GM12878 (cell line): ENCODE measurements at places on chromosomes 6 and 20. TPM values are rescaled to one million over a fixed set of nuclear protein-coding genes. Genes with fewer than 3 reads are reported as not detected.
A peak's percentile ranks its signal among the peaks of the same experiment; 100 is the strongest.

GRCh38 chr6:64217721-64218620, 582.4 kb downstream of the PHF3 start:
- H3K4me1 ChIP-seq: peaks cover 8% of the 10 kb centered on the region
- no peak overlapping the region for H3K4me3 ChIP-seq
- H3K27ac ChIP-seq: peak overlapping the region; percentile 18; the same call in 1 of the 2 replicates
- H3K27me3 ChIP-seq: no peaks in the 10 kb centered on the region

- H3K4me1 ChIP-seq: peaks cover 4% of the 10 kb centered on the region
- H3K36me3 ChIP-seq: peaks cover 9% of the 10 kb centered on the region
- H3K27me3 ChIP-seq: no peaks in the 10 kb centered on the region
- no peak overlapping the region for H3K27ac ChIP-seq
- H3K4me3 ChIP-seq: no peak overlapping the region
- no peak for DNase-seq
Measured at GRCh38 chr6:6629402-6629801, 40.9 kb downstream of the LY86 start.

Gene GLP1R
- 0.05 TPM in 1 of 2 replicates, not detected in the other for total RNA-seq

Gene NRN1
- total RNA-seq: 0.13 and 0.37 TPM in 2 replicates

Gene TAGAP
- 27.2 and 28.8 TPM in 2 replicates for total RNA-seq
